Fibroblast of skin of right biceps (primary cell): ENCODE measurements at places on chromosomes 1 and 21.

GRCh38 chr1:111140680-111140967 is 601 bp downstream of the CEPT1 start:
- DNase-seq, result peak; percentile 50

DNA sequence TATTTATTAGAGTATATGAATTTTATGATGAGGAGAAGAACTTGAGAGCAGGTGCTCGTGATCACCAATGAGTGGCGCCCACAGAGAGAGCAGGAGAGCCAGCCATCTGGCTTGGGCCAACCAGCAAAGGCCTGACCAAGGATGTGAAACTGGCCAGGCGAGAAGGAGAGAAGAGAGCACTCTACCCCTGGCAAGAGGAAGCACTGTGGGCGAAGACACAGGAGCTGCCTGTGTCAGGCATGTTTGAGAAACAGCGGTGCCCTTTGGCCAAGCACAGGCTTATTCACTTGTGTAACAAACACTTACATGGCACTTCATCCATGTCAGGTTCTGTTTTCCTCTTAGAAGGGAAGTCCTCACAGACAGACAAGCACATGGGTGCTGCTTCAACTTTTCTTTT is 4.2 kb upstream of the SIPA1L2 start:
- DNase-seq, result no peak

DNA sequence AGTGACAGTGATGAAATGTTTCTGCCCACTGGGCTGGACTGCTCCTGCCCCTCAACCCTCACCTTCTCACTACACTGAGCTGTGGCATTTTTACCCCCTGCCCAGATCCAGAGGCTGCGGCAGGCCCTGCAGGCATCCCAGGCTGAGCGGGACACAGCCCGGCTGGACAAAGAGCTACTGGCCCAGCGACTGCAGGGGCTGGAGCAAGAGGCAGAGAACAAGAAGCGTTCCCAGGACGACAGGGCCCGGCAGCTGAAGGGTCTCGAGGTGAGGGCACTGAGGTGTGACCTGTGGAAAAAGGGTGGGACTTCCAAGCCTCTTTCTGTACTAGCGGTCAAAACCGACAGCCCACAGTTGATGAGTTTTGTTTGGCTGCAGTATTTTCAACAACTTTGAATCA is 6.2 kb upstream of the TUFT1 start:
- DNase-seq, result no peak

- DNase-seq, result no peak
These were observed 15.4 kb downstream of the FMOD start for GRCh38 chr1:203335503-203335902.

- DNase-seq, result no peak
These were observed 1.8 kb downstream of the ZNF362 start for GRCh38 chr1:33257772-33258712.

DNA sequence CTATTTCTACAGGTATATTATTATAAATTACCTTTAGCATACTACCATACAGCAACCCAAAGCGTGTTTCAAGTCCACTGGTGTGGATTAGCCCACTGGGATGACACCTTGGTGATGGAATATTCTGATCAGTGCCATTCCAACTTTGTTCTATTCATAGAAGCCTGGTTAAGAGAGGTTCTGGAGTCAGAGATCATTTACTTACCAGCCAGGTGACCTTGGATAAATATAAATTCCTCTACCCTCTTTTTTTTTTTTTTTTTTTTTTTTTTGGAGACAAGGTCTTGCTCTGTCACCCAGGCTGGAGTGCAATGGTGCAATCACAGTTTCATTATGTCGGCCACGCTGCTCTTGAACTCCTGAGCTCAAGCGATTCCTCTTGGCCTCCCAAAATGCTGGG is at the start of gene SPATA45:
SPATA45 (minus strand) TSS at position 101 of the 400 bp plus-strand sequence. CDS start 11,500 bp downstream, outside the sequence.
- DNase-seq, result no peak

- DNase-seq, result peak; percentile 75
These were observed 191.2 kb upstream of the GREM2 start for GRCh38 chr1:240803151-240803550.

DNA sequence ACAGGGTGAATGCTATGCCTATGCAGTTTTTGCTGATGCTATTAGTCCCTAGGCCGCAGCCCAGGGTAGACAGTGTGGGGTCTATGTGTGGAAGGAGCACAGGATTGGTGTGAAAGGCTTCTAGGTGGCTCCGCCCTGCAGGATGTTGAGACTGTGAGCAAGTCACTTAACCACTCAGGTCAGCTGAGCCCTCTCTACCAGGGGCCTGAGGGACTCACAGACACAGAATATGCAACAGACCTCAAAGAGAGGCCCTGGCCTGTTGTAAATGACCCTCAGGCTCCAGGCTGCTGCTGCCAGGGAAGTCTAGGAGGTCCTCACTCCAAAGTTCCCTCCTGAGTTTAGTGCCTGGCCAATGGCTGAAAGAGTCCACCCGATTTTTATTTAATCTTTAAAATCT is 11.0 kb downstream of the NHLH2 start:
- DNase-seq, result no peak

DNA sequence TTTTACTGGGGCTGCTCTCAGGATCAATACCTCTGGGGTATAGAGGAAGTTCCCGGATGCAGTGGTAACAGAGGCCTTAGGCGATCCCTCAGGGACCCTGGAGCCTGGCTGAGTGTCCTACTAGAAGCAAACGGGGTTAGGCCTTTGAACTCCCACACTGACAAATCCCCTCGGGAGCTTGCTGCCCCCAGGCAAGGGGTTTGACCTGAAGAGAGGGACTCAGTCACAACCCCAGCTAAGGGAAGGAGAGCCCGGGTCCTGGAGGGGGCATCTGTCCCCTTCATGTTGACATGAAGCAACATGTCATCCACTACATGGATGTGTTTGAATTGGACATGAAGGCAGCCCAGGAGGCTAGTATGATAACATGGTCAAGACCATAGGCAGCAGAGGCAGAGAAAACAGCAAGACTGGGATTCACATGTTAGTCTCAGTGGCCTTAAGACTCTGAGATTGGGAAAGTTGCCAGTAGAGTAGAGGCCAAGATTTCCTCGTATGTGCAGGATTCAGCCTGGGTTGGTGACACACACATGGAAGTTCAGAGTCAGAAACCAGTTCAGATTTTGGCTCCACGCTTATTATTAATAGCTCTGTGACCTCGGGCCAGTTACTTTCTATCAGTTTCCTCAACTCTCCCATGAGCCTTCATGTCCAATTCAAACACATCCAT is 101.5 kb downstream of the KCNN3 start:
- no peak for DNase-seq

DNA sequence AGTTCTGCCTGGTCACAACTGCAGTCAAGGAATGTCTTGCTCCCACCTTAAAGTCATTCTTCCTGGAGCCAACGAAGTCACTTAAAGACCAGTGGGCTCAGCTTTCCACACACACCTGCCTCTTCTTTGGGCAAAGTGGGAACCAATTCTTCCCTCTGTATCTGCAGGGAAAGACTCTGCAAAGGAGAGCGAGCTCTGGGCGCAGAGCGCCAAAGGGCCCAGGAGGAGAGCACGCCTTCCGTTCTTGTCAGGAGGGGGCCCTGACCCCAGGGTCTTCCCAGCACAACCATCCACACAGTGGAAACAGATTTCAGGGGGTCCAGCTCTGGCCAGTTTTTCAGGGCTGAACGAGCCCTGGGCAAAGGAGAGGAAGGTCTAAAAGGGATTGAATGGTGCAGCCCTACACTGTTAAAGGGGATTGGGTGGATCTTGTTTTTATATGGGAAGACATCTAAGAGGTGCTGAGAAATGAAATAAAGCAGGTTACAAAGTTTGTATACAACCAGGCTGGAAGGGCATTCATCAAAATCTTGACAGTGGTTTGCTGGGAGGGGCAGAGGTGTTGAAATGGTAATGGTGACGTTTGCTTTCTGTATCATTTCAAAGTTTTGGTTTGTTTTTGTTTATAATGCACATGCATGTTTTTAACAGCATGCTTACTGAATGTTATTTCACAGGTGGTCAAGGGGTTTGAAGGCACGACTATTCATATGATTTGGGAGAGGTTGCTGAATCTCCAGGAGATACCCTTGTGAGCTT is 6.8 kb upstream of the OLIG2 start:
- DNase-seq, result no peak

GRCh38 chr1:89802841-89803240 is 18.0 kb upstream of the LRRC8D start:
- DNase-seq, result peak; percentile 18

- peak; percentile 73 for DNase-seq
These were observed 694 bp upstream of the PDIK1L start for GRCh38 chr1:26110731-26111529.

- no peak for DNase-seq
These were observed 210.1 kb upstream of the NRIP1 start for GRCh38 chr21:15274701-15275485.

GRCh38 chr1:147720557-147720956 is 39.8 kb downstream of the GJA5 start:
- no peak for DNase-seq

DNA sequence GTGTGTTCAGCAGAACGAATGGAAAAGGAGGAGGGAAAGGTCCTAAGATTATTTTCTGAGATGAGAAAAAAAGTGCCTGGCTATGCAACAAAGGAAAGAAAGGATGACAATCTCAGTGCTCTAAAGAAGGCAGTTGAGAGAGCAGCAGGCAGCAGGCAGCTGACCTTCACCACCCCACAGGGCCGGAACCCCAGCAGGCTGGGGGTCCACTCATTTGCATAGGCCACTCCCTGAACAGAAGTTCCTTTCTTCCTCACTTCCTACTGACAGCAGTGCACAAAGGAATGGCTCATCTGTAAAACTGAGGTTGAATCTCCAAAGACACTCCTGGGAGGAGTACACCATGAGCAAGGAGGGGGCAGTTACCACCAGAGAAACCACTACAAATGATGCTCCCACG is 41.4 kb upstream of the TNR start:
- no peak for DNase-seq

DNA sequence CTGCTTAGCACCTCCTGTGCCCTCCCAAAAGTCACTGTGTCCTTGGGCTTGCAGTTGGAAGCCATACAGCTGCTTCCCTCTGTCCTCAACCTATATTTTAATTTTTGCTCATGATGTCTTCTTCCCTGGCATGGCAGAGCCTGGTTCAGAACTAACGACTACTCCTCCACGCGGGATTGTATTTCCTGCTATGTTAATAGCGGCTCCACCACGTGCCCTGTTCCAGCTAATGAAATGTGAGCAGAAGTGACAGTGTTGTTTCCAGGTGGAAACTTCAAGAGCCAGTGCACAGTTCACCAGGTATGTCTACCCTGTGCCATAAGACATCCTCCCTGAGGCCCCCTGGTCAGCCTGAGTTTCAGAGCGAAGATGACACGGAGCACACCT is 52.1 kb downstream of the DHRS3 start:
- no peak for DNase-seq

GRCh38 chr1:64936956-64937355 is 29.4 kb downstream of the JAK1 start:
- DNase-seq, result no peak

DNA sequence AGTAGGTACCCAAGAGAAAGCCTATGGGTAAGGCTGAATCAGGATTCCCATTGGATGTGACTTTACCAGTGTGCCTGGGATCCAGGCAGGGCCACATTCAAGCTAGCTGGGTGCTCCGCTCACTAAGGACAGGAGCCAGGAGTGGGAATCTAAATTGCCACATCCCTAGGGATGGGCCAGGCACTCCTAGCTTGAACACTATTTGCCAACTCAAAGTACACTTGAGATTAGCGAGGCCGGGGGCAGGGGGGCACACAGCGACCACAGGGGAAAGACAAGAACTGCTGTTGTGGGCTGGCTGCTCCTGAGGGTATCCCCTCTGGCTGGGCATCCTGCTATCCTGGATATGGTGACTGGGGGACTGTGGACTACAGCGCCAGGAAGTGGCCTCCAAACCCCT is 4.3 kb downstream of the SLC45A3 start:
- no peak for DNase-seq

DNA sequence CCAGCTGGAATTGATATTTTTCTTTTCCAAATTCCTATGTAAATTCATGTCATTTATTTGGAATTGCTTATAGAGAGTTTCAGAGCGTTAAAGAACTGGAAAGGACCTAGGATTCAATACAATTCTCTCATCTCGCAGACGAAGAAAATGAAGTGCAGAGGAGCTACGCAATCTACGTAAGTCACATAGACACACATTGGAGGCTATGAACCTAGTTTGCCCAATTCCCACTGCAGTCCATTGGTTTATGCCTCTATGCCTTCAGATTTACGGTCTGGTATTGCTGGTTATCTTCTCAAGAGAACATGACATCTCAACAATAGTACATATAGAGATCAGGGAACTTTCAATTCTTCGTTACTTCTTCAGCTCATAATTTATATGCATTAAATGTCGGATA is 971 bp upstream of the RNF2 start:
- no peak for DNase-seq

DNA sequence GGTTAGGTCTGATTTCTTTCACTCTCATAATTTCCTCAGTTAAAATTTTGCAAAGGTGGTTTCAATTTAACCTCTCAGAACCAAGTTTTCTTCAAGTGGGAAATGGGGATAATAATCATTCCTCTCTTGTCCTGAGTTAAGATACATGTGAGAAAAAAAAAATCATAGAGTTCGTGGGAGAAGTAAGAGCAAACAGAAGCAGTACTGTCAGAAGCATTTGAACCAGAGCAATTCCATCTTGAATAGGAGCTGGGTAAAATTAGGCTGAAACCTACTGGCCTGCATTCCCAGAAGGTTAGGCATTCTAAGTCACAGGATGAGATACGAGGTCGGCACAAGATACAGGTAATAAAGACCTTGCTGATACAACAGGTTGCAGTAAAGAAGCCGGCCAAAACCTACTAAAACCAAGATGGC is 28.6 kb upstream of the TMEM61 start:
- DNase-seq, result no peak

GRCh38 chr21:15626031-15626430 is 103.8 kb upstream of the USP25 start:
- DNase-seq, result no peak

DNA sequence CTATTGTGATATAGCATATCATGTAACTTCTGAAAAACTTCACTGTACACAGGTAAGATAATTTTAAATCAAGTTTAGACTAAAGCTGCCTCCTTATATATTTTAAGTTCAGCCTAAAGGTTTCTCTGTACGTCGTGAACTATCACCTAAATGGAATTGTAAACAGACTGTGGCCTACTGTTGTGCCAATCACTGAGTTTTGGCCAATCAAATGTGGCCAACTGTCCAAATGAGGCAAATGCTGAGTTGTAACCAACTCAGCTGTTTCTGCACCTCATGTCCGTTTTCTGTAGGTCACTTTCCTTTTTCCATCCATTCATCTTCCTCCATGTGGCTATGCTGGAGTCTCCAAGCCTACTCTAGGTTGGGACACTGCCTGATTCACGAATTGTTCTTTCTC is 63.7 kb upstream of the ST6GALNAC3 start:
- no peak for DNase-seq

DNA sequence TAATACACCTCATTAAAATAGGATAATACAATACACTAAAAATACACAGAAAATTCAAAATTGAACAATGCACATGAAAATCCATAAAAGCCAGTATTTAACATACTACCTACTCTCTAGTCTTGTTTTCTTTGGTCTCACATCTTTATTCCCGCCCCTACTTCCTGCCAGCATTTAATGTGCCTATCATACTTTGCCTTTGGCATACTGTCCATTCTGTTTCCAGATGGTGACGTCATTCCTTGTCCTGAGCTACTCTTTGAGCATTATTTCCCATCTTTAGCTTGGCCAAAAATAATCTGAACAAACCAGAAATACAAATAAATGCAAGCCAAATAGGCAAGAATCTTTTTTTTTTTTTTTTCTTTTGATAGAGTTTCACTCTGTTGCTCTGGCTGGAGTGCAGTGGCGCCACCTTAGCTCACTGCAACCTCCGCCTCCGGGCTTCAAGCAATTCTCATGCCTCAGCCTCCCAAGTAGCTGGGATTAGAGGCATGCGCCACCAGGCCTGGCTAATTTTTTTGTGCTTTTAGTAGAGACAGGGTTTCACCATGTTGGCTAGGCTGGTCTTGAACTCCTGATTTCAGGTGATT is 4.4 kb downstream of the HFM1 start:
- no peak for DNase-seq
